K562 (cell line): ENCODE measurements at places on chromosomes 2 and 18. TPM values are rescaled to one million over a fixed set of nuclear protein-coding genes. Genes with fewer than 3 reads are reported as not detected.

Gene HOXD1
- not detected in 2 replicates for polyA plus RNA-seq

Gene REEP1
- polyA plus RNA-seq: 0.21 and 0.34 TPM in 2 replicates

Gene UGT1A8
- not detected in 2 replicates for polyA plus RNA-seq

Gene LRRTM4
- not detected in 2 replicates for polyA plus RNA-seq

Gene CPO
- not detected in 2 replicates for polyA plus RNA-seq

Gene TTN
- polyA plus RNA-seq: under 0.01 TPM in 1 of 2 replicates, not detected in the other

Gene GALNT3
- 0.05 TPM in 1 of 2 replicates, not detected in the other for polyA plus RNA-seq

Gene MAP3K19
- 0.29 TPM in 1 of 2 replicates, not detected in the other for polyA plus RNA-seq

Gene ABCB11
- 0.04 and 0.08 TPM in 2 replicates for polyA plus RNA-seq

Gene CD226
- polyA plus RNA-seq: 0.50 and 0.80 TPM in 2 replicates

DNA sequence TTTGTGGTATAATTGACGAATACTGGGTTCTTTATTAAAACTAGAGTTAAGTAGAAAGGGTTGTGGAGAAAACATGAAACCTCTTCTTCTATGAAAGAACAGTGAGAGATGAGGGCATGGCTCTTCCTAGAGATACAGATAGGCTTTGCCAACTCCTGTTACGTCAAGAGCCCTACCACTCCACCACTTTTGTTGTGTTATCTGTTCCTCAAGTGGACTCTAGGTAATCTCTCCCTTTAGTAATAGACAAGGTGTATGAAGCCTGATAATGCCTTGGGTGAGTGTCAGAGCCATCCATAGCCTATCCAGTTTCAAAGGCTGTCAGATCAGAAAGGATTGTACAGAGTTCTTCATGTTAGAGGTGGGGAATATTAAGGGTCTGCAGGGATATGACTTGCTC, 176.4 kb downstream of the SETBP1 start:
- no peak for DNase-seq

- DNase-seq: no peak
Observed at GRCh38 chr2:203710226-203710625, 3.8 kb downstream of the CD28 start.

DNA sequence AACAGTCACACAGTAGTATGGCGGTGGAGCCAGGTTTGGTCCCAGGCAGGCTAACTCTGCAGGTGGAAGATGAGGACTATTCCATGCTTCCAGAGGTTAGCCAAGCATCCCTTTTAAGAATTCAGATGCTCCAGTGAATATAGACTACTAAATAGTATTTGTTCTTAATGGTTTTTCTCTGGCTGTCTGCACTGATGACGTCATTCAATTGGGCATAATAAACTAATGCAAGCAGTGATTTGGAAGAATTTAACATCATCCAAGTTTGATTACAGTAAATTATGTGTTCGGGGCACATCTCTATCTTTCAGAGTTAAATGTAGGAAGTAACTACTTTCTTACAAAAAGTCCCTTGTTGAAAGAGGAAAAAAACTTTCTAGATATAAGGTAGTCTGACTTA, 78.8 kb upstream of the RND3 start:
- DNase-seq: no peak

DNA sequence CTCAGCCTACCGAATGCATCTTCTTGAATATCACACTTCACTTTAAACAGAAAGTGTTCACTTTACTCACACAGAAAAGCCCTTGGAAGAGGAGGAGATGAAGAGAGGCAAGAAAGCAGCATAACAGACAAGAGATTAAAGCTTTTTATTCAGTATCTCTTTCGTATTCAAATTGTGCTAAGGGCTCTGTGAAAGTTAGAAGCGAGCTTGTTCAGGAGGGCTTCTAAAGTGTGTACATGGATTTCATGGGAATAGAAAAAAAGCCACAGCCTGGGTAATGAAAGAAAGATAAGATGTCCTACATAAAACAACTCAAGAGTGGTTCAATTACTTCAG, 531.9 kb downstream of the TMEM182 start:
- DNase-seq: no peak

GRCh38 chr2:226030369-226030768, 630.9 kb downstream of the NYAP2 start:
- DNase-seq: no peak

DNA sequence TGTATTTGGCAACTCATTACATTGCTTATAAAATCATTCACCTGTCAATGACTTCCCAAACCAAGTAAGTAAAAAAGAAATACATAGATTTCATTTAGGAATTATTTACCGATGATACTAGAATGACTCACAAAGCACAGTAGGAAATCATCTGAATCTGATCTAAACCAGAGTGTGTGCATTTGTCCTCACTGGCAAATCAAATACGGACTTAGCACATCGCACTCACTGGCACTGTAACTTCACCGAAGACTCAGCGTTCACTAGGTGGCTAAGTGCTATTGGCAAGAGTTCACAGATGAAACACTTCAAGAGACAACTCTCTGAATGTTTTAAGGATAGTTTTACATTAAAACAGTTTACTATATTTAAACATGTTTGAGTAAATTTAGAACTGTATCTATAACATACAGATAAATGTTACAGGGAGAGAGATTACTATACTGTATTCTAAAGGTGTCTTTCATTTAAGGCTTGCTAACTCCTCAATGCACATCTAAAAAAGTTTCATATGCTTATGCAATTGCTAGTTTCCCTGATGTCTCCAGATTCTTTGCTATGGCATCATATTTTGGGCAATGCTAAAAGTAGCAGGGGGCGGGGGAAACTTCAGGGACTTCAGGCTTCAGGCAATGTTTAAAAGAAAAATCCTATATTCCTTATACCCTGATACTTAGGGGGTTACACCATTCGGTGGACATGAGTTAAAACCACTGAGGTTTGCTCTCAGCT, 48.8 kb downstream of the STK39 start:
- DNase-seq: no peak

GRCh38 chr2:27689424-27689823, 25.7 kb downstream of the SLC4A1AP start:
- no peak for DNase-seq

GRCh38 chr2:3193443-3194330, 183.9 kb downstream of the EIPR1 start:
- no peak for DNase-seq

DNA sequence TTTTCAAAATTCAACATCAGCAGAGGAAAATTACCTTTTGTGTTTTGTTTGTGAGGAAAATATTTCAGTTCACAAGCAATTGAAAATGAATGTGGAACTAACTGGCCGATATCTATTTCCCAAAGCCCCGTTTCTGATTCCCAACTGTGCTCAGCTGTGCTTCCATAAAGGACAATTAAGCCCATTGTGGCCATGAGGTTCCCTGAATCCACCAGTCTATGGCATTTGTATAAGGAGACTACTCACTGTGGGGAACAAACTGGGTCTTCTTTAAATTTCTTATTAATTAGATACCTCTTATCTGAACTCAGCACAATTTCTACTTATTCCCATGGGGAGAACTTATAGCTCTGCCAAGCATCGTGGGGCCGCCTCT, 31.4 kb upstream of the AGAP1 start:
- DNase-seq: no peak

- no peak for DNase-seq
Observed at GRCh38 chr2:104213758-104214157, 640.2 kb upstream of the POU3F3 start.

- DNase-seq: no peak
Observed at GRCh38 chr2:10481055-10481665, 33.0 kb upstream of the ODC1 start.

DNA sequence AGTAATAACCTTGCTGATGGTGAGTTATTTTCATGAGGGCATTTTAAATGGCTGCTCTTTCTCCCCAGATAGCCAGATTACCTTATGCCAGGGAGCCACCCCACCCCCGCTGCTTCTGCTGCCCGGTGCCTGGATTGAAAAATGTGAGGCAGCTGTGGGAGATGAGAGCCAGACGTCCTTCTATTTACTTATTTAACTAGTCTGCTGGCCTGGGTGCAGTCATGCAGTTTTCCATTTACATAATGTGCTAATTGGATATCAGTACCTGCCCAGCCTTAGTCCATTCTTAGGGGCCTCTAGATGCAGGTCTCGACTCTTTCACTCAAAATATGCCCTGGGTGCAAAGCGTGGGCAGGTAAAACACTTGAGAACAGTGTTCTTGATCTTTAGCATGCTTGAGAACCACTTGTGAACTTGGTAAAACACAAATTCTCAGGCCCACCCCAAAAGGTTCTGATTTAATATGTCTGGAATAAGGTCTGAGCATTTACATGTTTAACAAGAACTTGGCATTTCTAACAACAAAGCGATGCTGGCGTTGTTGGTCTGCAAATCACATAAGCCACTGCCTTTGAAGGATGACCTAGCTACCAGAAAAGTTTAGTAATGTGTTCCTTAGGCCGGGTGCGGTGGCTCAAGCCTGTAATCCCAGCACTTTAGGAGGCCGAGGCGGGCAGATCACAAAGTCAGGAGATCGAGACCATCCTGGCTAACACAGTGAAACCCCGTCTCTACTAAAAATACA, 154.3 kb downstream of the NRP2 start:
- DNase-seq: no peak

DNA sequence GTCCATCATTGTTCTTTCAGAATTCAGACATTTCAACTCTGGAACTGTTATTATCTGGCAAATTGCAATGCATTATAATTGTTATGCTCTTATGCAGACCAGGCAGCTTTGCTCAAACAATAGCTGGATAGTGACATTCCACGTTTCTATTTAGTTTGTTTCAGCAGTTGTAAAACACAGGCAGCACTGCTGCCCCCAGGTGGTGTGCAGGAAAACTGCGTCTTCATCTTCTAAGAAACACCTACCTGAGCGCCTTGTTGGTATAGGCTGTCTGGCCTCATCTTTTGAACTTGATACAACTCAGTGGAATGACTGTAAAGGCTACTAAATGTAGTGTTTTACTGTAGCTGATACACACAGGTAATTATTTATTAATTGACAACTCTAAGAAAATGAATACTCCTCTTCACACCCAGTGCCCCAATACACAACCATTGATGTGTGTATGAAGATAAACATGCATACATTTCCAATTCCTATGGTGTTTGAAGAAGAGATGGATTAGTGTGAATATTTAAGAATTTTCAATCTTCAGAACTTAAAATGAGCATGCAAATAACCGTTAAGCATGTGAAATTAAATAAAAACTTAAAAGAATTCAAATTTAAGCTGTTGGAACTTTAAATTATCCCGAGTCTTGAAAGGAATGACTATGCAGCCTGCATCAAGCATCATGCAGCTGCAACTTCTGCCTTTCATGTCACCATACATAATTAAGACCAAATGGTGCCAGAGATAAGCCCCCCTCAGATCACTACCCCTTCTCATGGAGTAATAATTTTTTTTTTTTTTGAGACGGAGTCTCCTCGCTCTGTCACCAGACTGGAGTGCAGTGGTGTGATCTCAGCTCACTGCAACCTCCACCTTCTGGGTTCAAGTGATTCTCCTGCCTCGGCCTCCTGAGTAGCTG, 85.6 kb downstream of the CD8B2 start:
- DNase-seq: peak; percentile 56

GRCh38 chr18:24818441-24818840, 358.0 kb downstream of the HRH4 start:
- DNase-seq: no peak

GRCh38 chr2:7904319-7904718, 777.5 kb upstream of the ID2 start:
- DNase-seq: no peak

GRCh38 chr2:120436885-120437603, 91.1 kb downstream of the INHBB start:
- DNase-seq: peak; percentile 55
